ENCODE measurements at places on chromosomes 11 and 22.

GRCh38 chr11:11842421-11843008 lies 743 bp downstream of the USP47 start:
- no peak for DNase-seq

DNA sequence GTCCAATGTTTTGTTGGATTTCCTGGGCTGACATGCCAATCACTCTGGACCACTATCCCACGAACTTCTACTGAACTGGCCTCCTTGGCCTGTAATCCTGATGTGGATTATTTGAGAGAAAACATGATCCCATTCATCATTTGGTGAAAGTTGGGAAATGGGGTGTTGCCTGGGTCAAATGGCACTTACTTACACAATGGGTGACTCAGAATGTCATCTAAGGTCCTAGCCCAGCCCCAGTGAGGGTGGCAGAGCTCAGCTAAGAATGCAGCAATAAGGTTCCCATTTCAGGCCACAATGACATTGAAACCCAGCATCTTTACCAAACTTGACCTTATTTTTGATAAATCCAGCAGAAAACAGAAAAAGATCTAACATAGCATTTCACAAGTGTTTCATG lies 8.0 kb upstream of the DSCAML1 start:
- no peak for DNase-seq

GRCh38 chr22:23913306-23913660 lies 19.1 kb downstream of the MIF start:
- DNase-seq: no peak

GRCh38 chr22:27749597-27750225 lies 51.8 kb downstream of the MN1 start:
- DNase-seq: no peak

- DNase-seq: no peak
Observed at GRCh38 chr11:77542296-77542695, 47.5 kb upstream of the AQP11 start.

DNA sequence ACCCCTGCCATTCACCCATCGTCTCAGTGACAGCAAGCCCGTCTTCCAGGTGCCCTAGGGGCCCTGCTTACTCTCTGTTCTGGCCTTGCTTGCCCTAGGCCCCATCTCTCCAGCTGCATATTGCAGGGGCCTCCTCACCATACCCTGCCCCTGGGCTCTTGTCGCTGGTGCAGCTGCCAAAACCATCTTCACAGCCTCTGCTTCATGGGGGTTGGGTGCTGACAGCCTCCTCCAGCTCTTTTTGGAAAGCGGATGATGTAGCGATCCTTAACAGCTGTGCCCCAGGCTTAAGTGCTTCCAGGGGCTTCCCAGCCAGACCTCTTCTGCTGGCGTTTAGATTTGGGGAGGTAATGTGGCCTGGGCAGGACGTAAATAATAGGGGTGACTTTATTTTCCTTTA lies 61.2 kb upstream of the SUSD2 start:
- no peak for DNase-seq

GRCh38 chr22:31136155-31136554 lies 4.2 kb downstream of the PLA2G3 start:
- DNase-seq: no peak

- DNase-seq: no peak
Observed at GRCh38 chr11:65537620-65538231, 12.8 kb downstream of the SCYL1 start.

- DNase-seq: no peak
Observed at GRCh38 chr11:119028346-119029068, 2.2 kb downstream of the SLC37A4 start.

DNA sequence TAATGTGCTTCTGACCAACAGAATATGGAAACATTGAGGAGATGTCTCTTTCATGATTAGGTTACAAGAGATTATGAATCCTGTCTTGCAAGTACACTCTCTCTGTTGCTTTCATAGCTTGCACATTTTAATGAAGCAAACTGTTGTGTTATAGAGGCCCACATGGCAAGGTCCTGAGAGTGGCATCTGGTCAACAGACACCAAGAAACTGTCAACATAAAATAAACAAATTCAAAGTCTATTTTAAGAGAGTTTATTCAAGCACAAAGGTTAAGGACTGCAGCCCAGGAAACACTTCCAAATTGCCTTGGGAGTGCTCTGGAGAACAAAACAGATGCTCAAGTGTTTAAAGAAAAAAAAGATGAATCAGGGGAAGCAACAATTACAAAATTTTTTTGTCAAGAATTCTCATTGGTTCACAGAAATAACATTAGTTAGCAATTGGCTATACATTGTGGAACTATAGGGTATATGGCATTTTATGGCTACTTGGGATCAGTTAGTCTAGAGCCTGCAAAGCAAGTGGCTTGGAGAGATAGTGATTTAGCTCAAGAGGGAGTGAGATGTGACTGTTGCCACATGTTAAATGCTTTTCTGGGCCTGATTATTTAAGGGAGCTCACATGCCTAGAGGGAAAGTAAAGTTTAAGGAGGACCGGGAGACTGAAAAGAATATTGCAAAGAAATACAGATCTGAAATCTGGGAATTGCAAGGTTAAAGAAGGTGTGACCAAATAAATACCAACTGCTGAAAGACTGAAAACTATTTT lies 54.6 kb downstream of the CTSC start:
- DNase-seq: no peak

- no peak for DNase-seq
Observed at GRCh38 chr11:77501758-77502157, 27.9 kb upstream of the PAK1 start.

DNA sequence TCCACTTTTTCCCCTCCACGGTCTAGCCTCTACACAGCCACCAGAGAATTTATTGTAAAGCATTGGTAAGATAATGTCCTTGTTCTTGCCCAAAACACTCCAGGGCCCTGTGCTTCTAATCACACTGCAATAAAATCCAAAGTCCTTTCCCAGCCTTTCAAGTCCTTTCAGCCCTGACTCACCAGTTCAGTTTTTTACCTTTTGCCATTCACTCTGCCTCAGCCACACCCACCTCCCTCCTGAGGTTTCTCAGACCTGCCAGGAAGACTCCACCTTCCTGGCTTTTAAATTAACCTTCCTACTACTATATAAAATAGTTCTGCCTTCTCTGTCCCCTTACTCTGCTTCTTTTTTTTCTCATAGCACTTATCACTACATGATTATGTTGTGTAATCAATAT lies 91.0 kb upstream of the ARHGAP32 start:
- no peak for DNase-seq

- no peak for DNase-seq
Observed at GRCh38 chr11:103491777-103492176, 382.6 kb downstream of the DYNC2H1 start.

GRCh38 chr22:24105013-24105360 lies 76.3 kb upstream of the SUSD2 start:
- no peak for DNase-seq

GRCh38 chr22:26985931-26986782 lies 328.8 kb downstream of the MIAT start:
- DNase-seq: no peak

- DNase-seq: no peak
Observed at GRCh38 chr11:121696931-121697670, 244.3 kb upstream of the SORL1-AS1 start.

- no peak for DNase-seq
Observed at GRCh38 chr11:61771195-61771894, 18.9 kb downstream of the MYRF start.

DNA sequence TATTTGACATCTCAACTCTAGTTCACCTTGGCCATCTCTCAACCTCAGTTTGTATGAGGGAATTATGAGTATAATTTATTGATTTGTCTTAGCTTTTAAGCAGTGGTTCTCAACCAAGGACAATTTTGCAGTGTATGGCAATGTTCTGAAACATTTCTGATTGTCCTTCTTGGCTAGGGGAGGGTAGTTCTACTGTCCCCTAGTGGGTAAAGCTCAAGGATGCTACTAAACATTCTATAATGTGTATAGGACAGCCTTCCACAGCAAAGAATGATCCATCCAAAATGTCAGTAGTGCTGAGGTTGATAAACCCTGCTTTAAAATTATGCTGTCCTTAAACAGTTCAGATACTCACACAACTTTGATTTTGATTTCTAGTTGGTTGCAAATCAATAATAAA lies 78.1 kb upstream of the ALKBH3 start:
- DNase-seq: no peak

DNA sequence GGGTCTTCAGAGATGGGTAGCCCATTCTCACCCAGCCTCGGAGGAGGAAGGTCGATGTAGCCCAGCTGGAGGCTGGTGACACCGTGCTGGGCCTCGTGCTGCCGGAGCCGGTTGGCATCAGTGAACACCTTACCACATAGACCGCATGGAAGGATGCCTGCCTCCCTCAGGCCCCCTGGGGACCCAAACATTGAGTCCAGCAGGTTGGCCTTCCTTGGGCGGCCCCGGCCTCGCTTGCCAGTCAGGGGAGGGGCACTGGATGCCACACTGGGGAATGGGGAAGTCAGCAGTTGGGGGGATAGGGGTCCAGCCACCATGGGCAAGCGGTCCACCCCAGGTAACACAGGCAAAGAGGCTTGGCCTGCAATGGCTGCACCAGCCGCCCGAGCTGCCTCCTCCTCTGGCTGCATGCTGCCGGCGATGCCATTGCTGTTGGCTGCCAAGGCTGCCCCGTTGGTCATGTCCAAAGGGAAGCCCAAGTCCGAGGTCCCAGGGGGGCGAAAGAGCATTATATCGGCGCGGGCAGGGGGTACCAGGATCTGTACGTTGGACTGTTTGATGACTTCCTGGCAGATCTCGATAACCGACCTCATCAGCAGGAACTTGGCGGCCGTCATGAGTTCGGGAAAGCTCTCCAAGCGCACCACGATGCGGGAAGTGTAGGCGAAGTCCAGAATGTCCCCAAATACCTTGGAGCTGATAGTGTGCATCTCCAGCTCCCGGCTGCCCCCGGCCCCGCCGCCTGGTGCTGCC lies 1.4 kb downstream of the PATZ1 start:
- DNase-seq: no peak

DNA sequence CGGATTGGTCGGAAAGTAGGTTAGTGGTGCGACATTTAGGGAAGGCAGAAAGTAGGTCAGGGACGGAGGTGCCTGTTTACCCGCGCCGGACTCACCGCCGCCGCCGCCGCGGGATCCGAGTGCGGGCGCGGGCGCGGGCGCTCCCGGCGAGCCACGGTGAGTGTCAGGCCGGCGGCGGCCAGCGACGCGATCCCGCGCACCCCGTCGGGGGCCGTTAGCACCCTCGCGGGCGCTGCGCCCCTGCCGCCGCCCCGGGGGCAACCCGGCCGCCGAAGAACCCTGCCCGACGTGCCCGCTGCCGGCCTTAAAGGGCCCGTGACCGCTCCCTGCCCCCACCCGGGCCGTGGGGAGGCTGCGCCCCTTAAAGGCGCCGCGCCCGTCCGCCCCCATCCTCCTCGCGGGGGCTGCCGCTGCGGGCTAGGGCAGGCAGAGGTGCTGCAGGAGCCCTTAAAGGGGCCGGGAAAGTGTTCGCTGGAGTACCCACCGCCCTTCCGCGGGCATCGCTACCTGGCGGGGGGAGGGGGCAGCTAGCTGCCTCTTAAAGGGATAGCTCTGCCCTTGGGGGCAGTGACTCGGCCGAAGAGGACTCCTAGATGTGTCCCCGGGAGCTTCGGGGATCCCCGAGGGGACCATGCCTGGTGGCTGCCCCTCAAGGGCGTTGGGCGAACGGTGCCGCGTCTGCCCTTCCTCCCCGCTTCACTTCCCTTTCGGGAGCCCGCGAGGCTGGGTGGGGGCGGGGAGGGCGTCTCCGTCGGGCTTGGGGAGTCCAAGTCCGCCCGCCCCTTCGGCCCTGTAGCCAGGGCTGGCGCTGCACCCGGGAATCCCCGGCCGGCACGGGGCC lies at the start of gene BMAL1:
TSS of gene BMAL1 (plus strand) at position 23 of the 841 bp plus-strand sequence. CDS start 76,519 bp downstream, outside the sequence.
- DNase-seq: no peak

DNA sequence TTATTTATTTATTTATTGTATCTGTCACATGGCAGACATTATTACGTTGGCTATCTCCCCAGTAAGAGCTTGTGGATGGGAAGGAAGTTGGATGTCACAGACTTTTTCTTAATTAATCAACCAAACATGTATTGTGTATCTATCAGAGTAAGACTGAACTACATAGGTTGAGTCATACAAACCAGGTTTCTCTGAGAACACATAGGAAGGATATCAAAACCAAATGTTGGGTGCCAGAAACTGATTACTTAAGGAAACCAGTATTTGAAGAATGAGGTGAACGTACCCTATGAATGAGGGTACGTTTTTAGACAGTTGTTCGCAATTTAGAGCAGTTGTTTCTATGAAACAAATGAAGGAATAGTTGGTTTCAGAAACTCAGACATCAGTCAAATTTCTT lies 136.4 kb downstream of the SLC17A6 start:
- DNase-seq: no peak

- DNase-seq: no peak
Observed at GRCh38 chr22:20758688-20759087, 15.2 kb upstream of the SERPIND1 start.

- DNase-seq: peak; percentile 67
Observed at GRCh38 chr22:39236321-39237317, 8.2 kb downstream of the PDGFB start.

DNA sequence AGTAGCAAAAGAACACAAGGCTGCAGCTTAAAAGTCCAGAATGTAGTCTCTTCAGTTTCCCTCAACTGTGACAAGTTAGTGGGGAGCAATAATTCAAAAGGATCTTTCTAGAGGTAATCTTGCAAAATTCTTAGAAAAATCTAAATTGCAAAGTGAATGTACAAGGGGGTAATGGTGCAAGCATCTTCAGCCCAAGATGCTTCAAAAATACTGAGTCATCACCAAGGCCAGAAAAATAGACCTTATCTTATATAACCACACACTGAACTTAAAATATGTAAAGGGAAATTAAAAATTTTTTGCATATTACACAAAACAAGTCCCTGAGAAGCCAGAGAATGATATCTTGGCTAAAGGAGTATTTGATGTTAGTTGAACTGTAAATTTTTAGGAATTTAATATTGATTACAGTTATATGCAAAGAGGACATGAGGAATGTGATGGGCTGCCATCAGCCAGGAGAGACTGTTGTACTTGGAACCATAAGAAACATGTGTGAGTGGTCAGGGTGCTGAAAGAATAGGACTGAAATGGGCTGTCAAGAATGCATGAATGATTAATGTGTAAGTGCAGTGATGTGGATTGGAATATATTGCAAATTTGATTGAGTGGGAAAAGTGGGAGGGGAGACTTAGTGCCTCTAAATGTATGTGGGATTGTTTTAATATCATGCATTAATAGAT lies 85.7 kb upstream of the LIN7C start:
- no peak for DNase-seq

GRCh38 chr11:76026862-76027261 lies 179.4 kb downstream of the WNT11 start:
- no peak for DNase-seq

DNA sequence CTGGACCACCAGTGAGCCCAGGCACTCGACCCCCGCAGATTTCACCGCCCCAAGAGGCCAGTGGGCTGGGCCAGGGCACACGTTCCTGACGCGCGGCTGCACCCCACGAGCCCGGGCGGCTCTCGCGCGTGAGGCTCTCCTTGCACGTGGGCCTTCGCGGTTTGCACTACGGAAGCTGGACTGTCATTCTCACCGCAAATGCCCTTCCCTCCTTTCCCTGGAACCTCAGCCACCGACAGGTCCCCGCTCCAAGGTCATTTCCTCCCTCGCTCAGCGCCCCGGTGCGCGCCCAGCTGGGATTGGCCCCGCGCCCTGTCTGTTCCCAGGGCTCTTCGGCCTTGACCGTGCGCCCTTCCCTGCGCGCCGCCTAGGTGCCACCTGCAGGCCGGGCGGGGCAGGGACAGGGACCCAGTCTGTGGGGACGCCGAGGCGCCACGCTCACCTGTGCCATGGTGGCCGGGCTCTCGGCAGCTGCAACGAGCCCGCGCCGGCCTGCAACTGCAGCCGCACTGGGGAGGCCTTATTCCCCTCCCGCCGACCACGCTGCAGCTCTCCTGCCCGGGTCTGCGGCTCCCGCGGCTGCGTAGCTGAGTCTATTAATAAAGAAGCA lies 2.1 kb upstream of the CPT1A start:
- peak; percentile 26 for DNase-seq

Data from NCI-H2107 (cell line).